ENCODE measurements at places on chromosomes 11 and 22. TPM values are rescaled to one million over a fixed set of nuclear protein-coding genes. Genes with fewer than 3 reads are reported as not detected.
A peak's percentile ranks its signal among the peaks of the same experiment; 100 is the strongest.

DNA sequence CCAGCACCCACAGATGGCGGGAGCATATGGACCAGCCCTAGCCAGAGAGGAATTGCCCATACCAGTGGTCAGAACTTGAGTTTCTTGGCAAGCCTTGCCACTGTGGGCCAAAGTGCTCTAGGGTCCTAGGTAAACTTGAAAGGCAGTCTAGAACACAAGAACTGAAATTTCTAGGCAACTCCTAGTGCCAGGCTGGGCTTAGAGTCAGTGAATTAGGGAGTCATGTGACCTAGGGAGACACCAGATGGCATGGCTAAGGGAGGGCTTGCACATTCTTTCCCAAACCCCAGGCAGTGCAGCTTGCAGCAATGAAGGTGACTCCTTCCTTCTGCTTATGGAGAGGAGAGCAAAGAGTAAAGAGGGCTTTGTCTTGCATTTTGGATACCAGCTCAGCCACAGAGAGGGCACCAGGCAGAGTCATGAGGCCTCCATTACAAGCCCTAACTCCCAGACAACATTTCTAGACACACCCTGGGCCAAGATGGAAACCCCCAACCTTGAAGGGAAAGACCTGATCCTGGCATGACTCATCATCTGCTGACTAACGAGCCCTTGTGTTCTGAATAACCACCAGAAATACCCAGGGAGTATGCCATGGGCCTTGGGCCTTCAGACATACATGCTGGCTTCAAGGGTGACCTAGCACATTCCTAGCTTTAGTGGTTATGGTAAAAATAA lies 19.2 kb upstream of the OR56A3 start:
- no peak overlapping the region for H3K27ac ChIP-seq
- H3K4me1 ChIP-seq: no peaks in the 10 kb centered on the region
- no peaks in the 10 kb centered on the region for H3K36me3 ChIP-seq

GRCh38 chr11:64856382-64857227 lies 12.2 kb upstream of the CDC42BPG start:
- no peak overlapping the region for H3K4me3 ChIP-seq
- H3K4me1 ChIP-seq: peaks cover 30% of the 10 kb centered on the region
- no peaks in the 10 kb centered on the region for H3K36me3 ChIP-seq
- DNase-seq: peak; percentile 80
- peak overlapping the region; percentile 93 for H3K27ac ChIP-seq

DNA sequence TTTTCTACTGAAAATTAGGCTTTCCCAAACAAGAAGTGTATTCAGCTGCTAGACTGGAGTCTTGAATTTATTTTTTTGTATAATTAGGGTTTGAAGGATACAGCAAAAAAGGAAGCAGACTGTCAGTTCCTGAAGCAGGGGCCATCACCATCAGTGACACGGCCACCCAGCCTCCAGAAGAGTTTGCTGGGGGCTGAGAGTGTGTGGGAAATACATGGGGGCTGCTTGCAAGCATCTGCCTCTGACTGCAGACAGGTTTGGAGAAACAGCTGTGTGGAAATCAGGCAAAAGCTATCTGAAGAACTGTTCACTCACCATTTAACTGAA lies 23.0 kb downstream of the FZD4 start:
- no peak for DNase-seq
- peaks cover 29% of the 10 kb centered on the region for H3K4me1 ChIP-seq
- H3K27ac ChIP-seq: peak overlapping the region; percentile 51
- no peaks in the 10 kb centered on the region for H3K36me3 ChIP-seq
- no peak overlapping the region for H3K4me3 ChIP-seq

DNA sequence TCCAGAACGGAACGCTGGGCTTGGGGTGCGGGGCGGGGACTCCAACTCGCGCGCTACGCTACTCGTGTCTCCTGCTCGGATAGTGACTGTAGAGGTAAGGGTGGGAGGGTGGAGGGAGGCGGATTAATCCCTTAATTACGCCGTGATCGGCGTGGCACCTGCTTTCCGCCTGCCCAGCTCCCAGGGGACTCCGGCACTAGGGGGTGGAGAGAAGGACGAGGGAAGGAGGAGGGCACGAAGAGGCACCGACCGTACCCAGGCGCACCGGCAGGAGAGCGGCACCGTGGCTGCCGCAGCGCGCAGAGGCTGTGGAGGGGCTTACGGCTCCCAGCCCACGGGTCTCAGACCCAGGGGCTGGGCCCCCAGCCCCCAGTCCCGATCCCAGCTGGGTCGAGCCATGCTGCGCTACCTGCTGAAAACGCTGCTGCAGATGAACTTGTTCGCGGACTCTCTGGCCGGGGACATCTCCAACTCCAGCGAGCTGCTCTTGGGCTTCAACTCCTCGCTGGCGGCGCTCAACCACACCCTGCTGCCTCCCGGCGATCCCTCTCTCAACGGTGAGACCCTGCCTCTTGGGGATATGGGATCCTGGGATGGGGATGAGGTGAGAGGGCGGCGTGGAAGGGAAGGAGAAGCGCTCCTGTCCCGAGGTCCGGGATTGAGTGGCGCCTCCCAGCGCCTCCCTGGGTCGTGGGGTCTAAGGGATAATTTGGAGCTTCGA lies at the start of gene ROBO3:
Gene ROBO3, plus strand, starts transcription at position 252 of the 721 bp plus-strand sequence. Its CDS starts 146 bp downstream, at position 398.
- DNase-seq: no peak
- no peaks in the 10 kb centered on the region for H3K36me3 ChIP-seq
- H3K27me3 ChIP-seq: peaks cover 97% of the 10 kb centered on the region

Gene PIWIL4
- polyA plus RNA-seq: 2.0 TPM

Measured in hepatocyte (in vitro differentiated cells).